ENCODE measurements at places on chromosomes 12 and 14.

DNA sequence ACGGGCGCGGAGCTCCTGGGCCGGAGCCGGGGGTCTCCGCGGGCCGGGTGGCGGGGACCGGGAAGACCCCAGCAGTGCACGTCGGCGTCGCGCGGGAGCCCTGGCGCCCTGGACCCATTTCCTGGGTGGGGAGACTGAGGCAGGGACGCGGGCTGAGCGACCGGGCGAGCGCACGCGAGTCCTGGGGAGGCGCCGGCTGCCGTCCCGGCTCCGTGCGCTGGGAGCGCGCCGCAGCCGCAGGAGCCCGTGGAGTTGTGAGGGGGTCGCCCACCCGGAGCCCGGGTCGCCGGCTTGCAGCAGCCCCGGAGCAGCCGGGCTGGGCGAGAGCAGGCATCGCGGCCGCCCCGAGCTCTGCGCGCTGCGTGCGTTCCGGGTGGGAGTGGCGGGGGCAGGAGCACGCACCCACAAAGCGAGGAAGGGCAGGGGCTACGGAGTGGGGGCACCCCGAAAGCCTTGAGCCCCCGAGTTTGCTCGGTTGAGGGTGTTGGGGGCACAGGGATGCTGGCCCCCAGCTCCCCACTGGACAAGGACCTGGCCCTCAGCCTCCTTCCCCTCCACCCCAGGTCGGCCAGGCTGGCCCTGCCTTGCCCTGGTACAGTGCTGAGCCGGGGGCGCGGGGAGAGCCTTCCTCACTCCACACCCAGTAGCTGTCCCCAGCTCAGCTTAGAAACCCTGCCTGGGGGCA lies 620 bp downstream of the MMP17 start:
- DNase-seq = no peak

- DNase-seq = no peak
These were observed 674 bp downstream of the VDR start for GRCh38 chr12:47903927-47904712.

DNA sequence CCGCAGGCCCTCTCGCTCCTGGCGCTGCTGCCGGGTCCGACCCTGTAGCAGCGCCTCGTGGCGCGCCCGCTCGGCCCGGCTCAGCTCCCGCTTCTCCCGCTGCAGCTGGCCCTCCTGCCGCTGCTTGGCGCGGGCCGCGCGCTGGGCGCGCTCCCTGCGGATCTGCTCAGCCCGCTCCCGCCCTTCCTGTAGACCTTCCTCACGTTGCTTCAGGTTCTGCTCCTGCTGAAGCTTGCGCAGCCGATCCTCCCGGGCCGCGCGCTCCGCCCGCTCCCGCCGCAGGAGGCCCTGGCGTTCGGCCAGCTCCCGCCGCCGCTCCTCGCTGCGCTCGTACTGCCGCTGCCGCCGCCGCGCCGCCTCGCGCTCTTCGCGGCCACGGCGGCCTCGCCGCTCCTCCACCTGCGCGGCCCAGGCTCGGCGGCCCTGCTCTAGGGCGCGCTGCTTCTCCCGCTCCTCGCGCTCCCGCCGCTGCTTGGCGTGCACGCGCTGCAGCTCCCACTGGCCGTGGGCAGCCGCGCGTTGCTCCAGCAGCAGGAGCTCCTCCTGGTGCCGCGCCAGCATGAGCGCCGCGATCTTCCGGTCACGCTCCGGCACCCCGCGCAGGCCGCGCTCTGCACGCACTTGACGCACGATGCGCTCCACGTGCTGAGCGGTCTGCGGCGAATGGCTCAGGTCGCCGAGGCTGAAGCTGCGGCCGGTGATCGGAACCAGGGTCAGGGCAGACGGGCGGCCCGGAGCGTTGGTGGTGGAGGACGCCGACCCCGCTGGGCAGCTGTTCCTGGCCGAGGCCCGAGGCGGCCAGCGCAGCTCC lies 2.4 kb downstream of the CCDC177 start:
- no peak for DNase-seq

DNA sequence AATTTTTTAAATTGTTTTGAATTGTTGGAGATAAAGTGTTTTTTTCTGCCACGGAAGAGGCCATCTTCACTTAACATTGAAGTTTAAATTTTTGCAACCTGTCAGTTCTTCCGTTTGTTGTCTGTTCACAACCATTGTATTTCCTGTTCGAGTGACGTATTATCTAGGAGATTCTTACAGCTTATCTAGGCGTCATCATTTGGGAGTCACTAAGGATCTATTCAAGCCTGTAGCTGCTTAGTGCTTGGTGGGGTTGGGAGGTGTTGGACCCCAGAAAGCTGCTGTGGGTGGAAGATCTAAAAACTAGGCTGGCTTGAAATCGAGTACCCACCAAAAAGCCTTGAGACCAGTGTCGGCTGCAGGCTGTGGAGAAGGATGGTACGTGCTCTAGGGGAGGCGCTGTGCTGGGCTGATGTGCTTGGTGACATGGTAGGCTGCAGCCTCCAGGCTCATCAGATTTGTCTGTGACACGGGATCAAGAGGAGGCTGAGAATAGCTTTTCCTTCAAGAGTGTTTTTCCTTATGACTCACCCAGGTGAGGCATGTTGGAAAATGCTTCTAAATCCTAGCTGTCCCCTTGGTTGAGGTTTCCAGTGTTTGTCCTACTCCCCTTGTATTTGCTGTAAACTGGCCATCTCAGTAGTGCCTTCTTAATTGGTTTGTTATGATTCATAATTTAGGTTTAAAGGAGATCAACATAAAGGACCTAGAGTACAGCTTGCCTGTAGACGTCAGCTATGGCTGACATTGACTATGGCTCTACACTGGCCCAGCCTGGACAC lies 57.8 kb downstream of the ATG14 start:
- DNase-seq = no peak

DNA sequence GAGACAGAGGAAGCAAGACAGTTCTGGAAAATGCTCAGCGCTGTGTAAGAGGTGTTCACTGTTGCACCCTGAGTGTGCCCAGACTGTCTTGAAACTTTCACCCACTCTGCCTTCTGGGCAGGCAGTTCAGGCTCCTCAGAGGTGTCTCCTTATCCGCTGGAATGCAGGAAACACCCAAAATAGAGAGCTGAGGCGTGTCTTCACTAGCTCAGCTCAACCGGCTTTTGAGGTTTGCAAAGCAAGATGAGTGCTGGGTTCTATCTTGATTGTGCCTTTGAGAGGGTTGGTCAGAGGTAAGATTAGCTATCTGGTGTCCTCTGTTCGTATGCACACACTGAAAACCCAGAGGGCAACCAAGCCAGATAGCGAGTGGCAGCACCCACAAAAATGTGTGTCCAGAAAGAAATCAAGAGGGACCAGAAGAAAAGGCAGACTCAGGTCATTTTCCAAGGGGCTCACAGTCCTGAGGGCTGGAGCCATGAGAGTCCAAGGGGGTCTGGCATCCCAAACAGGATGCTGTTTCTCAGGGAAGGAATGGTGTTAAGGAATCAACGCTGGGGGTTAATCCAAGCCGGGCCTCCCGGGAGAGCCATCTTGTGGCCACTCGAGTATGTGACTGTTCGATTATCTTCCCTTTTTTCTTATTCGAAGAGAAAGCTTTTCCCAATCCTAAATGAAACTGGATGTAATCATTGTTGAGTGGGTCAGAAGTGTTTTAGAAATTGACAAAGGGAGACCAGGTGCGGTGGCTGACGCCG lies 47.1 kb downstream of the TBX3 start:
- DNase-seq = no peak

DNA sequence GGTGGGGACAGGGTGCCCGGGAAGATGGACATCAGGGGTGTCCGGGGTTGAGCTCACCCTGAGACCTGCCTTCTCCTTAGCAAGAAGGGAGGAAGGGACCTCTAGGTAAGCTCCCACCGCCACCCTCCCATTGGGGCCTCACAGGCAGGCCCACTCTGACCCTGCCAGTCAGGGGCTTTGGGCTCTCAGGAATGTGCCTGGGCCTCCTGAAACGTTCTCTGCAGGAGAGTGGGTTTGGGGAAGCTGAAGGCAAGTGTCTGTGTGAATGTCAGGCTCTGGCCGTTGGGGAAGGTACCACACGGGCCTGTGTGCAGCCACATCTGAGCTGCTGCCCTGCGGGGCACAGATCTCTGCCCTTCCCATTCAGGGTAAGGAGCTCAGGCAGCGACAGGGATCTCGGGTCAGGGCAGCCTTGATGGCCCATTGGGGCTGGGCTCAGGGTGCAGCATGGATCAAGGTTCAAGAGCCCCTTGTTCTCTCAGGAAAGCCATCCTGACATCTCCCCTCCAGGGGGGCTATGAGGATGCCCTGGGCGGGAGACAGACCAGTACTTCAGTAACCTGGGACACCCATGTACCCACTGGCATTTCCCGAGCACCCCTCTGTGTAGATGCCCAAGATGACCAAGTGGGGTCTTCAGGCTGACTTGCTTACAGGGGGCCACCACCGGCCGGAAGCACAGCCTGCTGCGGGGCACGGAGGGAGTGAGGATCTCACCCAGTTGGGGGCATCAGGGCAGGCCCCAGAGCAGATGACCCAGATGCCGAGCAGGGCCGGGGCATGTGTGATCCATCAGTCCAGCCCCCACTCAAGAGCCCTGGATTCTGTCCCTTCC lies 29.7 kb downstream of the FAM222A start:
- DNase-seq = no peak

DNA sequence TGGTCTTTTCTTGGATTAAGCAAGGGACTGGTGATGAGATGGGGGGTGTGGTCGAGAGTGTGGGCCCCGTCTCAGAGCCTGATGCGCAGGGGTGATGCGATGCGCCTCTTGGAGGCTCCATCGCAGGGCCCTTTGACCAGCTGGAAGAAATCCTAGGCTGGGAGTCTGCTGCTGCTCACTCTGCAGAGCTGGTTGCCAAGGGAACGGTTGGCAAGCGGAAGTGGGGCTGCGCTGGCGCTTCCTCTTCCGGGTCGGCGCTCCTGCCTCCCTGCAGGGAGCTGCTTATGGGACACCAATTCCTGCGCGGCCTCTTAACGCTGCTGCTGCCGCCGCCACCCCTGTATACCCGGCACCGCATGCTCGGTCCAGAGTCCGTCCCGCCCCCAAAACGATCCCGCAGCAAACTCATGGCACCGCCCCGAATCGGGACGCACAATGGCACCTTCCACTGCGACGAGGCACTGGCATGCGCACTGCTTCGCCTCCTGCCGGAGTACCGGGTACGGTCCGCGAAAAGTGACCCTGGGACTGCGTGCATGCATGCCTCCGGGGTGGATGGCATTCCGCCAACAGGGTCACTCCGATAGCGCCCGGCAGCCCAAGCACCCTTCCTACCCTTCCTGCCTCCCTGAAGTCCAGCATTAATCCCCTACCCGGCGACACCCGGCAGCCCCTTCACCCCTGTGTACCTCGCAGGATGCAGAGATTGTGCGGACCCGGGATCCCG lies at the start of gene MYG1:
TSS of gene MYG1 (plus strand) at position 242 of the 727 bp plus-strand sequence. CDS start at position 285, 43 bp downstream.
- peak; percentile 85 for DNase-seq

- DNase-seq = no peak
These were observed 4.1 kb downstream of the LRIG3 start for GRCh38 chr12:58916161-58916621.

GRCh38 chr14:29663281-29663801 lies 264.3 kb downstream of the PRKD1 start:
- no peak for DNase-seq

- no peak for DNase-seq
These were observed 38.7 kb downstream of the DDX51 start for GRCh38 chr12:132105467-132105866.

DNA sequence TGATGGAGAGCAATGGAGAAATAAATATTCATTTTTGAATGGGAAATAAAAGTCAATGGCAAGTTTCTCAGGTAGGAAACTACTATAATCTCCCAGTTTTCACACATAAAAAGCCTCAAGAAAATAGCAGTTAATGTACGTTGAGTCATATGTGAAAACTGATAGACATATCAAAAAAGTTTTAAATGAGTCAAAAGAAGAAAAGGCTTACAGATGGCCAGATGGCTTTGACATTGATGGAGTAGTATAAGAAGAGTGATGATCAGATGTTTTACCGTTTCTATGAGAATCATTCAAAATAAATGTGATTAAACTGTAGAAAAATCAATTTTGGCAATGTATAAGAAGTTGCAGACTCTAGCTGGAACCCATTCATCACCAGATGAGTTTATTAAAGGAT lies 97.8 kb downstream of the LLPH start:
- no peak for DNase-seq

DNA sequence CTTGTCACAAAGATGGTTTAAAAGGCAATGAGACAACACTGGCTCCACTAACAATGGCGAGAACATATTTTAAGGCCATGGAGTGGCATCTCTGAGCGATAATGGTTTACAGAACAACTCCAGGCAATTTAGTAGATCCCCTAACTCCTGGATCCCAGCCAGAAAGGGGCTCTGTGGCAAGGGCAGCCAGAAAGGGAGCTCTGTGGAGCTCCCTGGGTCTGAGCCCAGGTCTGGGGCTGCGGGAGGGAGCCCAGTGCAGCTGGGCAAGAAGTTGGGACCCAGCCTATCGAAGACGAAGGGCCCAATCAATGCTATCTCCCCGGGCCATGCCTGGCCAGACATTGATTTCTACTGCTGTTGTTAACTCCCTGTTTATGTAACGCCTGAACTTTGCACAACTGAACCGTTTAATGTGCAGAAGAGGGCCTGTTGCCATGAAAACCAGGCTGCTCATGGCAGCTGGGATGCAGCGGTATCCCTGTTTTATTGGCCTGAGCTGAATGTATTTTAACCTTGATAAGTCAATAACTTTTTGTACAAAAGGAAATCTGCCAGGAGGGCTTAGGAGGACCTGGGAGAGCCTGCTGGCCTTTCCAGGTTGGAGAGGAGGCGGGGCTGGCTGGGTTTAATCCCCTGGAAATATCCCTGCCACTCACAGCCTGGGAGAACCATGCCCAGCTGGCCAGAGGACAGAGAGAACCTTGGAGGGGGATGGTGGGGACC lies 6.7 kb upstream of the FAM222A start:
- DNase-seq = peak; percentile 51

DNA sequence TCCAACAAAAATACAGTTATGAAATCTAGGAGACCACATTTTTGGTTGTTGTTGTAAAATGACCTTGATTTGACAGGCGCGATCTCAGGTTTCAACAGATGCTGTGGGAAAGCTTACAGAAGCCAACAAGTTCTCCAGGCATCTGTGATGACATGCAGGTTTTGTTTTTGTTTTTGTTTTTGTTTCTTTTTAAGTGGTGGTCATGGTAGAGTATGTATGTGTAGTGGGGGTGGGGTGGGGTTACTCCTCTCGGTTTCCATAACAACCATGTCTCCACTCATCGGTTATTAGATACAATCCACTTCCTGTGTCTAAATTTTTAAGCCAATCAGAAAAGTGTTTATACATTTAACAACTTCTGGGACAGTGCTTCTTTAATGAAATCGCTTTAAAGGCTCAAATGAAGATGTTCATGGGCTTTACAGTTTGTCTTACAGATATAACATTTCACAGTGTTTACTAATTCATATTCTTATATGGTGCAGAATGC lies 199.9 kb upstream of the FOXN3 start:
- DNase-seq = no peak

- DNase-seq = no peak
These were observed 79.6 kb downstream of the SLC16A7 start for GRCh38 chr12:59675461-59675860.

DNA sequence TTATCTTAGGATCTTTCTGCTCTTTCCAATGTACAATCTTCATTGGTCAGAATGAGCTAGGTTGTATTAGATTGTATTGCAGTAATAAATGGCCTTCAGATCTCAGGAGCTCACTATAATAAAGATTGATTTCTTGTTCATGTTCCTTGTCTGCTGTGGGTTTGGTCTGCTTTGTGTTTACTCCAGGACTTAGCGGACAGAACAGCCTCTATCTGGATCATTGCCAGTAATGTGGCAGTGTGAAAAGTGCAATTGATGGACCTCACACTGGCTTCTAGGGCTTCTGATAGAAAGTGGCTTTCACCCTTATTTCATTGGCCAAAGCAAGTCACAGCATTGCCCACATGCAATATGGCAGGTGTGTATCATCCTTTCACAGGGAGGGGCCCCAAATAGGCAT lies 81.2 kb downstream of the BTG1 start:
- peak; percentile 56 for DNase-seq
